ENCODE measurements at places on chromosomes 5 and 9.
A peak's percentile ranks its signal among the peaks of the same experiment; 100 is the strongest.

GRCh38 chr5:136605638-136606037, 240.3 kb upstream of the TRPC7 start:
- DNase-seq, result no peak

DNA sequence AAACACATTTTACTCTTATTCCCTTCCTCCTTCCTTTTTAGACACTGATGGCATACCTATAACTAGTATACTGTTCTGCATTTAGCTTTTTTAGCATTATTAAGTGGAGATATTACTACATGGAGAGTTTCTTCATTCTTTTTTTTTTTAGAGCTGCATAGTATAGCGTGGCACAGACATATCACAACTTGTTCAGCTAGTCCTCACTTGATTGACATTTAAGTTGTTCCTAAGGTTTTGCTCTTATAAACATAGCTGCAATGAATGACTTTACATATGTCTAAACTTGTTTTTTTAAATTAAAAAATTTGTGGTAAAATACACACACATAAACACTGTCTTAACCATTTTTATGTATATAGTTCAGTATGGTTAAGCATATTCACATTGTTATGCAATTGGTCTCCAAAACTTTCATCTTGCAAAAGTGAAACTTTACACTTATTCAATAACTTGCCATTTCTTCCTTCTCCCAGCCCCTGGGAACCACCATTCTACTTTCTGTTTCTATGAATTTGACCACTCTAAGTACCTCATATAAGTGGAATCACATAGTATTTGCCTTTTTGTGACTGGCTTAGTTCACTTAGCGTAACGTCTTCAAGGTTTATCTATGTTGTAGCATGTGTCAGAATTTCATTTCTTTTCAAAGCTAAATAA, 48.7 kb downstream of the ANKDD1B start:
- no peak for DNase-seq

DNA sequence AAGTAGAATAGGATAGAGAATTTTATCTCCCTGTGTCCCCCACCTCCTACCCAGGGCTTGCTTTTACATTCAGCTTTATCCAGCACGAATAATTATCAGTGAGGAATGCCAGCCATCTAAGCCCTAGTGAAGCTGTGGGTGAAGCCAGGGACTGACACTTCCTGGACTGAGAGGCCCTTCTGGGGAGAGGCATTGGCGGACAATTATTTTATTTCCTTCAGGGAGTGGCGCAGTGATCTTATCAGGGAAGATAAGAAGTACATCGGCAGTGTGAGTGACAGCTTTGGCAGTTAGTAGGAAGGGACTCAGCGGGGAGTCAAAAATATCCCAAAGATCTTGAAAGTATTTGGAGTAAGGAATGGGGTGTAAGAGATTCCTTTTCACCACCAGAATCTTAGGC, 34.9 kb upstream of the RPS23 start:
- no peak for DNase-seq

DNA sequence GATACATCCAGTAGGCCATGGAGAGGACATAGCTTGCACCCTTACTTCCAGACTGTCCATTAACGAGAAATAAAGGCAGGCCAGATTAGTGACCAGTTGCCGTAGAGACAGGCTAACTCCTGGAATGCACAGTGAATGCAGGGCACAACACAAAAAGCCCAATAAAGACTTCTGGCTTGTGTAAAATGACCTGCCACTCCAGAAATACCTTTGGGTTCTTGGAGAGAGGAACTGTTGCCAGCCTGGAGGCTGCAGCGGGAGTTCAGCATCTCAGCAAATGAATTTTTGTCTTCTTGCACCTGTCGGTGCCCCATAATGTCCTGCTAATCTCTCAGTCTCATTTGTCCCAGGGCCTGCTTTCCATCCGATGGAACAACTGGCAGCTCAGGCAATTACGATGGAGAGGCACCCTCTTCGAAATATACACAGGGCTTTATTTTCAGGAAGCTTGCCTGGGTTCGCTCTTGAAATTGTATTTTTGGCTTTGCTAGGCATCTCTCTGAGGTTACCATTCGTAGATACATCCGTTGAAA, 538.8 kb upstream of the ZNF462 start:
- no peak for DNase-seq

DNA sequence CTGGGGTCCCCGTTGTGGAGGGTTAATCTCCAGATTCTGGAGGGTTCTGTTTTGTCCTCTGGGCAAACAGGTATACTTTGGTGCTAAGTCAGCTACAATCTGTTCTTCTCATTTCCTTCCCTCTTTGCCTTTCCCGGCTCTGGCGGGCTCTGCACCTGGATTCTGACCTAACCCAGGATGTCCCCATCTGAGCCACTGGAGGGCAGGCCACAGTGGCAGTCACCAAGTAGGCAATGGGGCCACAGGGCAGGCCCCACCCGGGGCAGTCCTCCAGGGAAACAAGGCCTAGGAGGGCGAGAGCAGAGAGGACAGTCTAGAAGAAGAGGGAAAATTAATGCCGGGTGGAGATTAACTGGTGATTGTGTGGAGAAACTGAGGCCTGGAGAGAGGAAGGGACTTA, 40.4 kb upstream of the HRH2 start:
- DNase-seq, result peak; percentile 8

DNA sequence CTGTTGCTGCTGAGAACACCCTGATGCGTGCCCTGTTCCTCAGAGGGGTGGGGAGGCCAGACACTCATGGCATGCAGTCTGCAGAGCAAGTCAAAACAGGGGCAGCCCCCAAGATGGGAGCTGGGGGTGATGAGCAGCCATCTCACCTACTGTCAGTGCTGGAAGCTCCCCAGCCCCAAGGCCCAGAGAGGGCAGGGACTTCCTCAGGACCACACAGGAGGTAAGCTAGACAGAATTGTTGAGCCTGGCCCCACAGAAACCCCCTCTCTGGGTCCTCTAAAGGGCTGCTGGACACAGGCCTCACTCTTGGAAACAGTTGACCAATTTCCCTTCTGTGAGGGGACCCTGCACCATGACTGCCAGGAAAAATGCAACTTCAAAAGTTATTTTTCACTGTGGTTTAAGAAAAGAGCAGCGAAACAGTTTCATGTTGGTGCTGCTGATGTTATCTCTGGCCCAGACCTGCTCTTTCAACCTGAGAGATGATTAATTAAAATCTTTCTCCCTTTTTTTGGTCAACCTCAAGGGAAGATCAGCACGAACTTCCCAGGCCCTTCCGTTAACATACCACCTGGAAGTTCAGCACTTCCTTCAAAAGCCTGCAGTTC, 9.6 kb downstream of the CSF2 start:
- no peak for DNase-seq

Measured in stimulated activated naive CD4-positive, alpha-beta T cell (primary cell).